ENCODE measurements at places on chromosomes 5 and 9.

DNA sequence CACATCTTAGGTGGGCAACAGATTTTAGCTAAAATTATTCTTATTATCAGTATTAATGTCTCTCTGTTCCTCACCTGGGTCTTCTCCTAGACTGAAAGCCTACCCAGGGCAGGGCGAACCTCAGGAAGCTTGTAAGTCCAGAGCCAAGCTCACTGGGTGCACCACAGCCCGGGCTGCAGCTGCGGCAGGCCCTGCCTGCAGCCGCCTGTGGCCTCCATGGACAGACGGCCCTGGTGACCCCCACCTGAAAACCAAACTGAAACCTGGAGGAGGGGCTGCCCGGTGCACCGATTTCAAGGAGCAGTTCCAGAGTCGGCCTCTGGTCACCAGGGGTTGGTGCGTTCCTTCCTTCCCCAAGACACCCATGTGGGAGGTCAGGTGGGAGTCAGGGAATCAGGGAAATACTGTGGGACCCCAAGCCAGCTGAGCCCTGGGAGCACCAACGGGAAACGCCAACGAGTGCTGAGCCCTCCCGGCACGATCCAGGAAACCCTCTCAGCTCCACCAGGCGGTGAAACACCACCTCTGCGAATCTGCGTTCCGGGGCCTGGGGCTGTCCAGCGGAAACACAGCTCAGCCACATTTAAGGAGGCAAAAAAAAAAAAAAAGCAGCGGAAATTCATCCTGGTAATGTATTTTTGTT, 68.6 kb upstream of the PPP1R26 start:
- DNase-seq = peak; percentile 22

DNA sequence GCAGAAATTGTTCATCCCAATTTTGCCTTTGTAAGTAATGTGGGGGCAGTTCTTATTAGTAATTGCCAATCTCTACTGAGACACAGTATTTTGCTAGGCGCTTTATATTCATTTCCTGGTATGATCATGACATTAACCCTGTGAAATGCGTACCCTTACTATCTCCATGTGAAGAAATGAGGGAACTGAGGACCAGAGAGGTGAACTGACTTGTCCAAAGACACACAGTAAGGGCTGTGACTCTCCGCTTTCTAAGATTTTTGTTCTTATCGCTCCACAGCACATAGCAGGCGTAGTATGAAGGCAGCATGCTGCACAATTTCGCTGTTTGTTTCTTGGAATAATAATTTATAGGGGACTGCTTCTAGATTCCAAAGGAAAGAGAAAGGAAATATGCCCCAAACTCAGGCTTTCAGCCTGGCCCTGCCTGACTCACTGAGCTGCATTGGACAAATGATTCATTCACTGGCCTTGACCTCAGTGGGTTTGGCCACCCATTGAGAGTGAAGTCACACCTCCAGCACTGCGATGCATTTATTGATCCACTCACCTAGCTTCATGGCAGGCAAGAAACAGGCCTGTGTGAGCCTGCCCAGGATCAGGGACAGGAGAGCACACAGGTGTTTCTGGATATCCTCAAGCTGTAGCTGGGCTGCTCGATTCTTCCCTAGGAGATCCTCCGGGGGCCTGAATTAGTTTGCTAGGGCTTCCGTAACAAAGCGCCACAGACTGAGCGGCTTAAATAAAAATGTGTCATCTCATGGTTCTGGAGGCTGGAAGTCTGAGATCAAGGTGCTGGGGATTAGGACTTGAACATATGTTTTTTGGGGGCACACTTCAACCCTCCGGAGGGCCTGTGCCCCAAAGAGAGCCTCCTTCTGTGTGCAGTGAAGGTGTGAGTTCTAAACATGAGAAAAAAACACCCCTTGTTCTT, 7.2 kb upstream of the DUSP1 start:
- no peak for DNase-seq

GRCh38 chr5:120886351-120886860, 422.3 kb downstream of the PRR16 start:
- no peak for DNase-seq

- DNase-seq = no peak
These were observed 673.8 kb downstream of the PRELID2 start for GRCh38 chr5:145161391-145161790.

DNA sequence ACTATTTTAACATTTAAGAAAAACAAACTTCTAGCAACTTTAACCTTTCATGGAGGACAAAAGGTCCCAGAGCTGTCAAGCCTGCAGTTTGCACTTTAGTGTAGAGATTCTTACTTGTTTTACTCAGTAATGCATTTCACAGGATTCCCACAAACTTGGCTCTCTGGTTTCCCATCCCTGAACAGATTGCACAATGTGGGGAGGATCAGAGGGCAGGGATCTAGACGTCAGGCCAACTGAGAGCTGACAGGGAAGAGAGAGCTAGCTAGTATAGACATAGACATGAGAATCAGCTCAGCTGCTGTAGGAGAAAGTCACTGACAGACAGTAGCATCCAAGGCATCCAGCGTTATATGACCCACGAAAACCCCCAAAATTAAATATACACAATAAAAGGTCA, 20.9 kb upstream of the BNIP1 start:
- no peak for DNase-seq

DNA sequence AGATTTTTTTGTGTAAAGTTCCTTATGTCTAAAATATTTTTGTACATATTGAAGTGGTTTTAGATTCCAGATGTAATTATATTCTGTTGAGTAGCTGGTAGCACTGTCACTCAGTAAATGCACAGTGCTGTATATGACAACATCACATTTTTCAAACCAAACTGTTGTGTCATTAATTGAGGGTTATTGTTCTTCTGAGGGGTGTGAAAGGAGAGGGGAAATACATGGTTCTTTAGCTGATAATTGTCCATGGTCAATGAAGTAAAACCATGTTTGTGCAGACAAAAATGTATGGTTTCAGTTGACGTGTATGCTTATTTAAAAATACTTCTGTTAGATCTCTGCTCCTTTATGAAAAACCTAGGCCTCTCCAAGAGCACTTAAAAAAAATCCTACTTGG, 3.3 kb downstream of the ZNF462 start:
- no peak for DNase-seq

GRCh38 chr5:104541141-104541785, 978.7 kb upstream of the NUDT12 start:
- no peak for DNase-seq

DNA sequence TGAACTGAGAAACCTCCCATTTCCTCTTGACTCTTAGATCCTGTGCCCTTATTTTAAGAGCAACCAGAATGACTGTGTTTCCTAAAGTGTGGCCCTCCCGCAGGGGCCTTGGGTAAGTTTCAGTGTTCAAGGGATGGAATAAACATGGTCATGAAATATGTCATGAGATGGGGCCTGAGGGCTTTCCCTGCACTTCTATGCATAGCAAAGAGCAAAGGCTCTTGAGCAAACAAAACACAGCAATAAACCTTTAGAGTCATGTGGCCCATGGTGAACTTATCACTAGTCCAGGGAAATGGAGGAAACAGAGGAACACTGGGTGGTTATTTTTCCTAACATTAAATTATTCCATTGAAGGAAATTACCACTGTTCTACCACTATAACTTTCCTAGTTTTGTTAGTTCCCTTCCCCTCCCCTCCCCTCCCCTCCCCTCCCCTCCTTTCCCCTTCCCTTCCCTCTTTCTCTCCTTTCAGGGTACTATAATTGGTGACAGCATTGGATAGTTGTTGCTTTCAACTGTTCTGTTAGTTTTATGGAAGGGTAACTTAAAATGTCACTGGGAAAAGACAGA, 72.4 kb downstream of the CTSL start:
- DNase-seq = no peak

DNA sequence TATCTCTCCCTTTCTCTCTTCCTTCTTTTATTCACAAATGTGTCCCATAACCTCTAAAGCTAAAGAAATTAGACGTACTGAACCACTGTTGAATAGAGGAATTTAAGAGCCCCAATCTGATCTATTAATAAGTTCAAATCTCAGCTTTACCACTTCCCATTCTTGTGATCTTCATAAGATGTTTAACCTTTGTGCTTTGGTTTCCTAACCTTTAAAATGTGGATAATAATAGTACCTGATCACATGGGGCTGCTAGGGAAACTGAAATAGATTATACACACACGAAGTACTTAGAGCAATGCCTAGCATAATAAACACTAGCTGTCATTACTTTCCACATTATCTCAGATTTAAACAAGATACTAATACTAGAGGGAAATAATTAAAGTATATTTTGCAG, 324.3 kb upstream of the SEMA6A start:
- no peak for DNase-seq

DNA sequence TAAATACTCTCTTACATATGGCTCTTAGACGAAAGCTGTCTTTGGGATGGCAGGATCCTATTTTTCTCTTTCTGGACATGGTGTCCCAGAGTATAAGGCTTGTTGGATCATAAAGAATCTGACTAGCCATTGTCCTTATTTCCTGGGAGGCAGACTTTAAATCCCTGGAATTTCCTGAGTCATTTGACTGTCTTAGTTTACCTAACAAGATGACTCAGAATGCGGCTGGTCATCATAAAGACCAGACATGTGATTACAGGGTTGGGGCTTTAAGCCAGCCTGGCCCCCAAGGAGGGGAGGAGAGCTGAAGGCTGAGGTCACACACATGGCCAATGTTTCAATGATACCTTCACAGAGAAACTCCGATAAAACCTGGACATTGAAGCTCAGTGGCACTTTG, 37.2 kb downstream of the FAM240B start:
- no peak for DNase-seq

DNA sequence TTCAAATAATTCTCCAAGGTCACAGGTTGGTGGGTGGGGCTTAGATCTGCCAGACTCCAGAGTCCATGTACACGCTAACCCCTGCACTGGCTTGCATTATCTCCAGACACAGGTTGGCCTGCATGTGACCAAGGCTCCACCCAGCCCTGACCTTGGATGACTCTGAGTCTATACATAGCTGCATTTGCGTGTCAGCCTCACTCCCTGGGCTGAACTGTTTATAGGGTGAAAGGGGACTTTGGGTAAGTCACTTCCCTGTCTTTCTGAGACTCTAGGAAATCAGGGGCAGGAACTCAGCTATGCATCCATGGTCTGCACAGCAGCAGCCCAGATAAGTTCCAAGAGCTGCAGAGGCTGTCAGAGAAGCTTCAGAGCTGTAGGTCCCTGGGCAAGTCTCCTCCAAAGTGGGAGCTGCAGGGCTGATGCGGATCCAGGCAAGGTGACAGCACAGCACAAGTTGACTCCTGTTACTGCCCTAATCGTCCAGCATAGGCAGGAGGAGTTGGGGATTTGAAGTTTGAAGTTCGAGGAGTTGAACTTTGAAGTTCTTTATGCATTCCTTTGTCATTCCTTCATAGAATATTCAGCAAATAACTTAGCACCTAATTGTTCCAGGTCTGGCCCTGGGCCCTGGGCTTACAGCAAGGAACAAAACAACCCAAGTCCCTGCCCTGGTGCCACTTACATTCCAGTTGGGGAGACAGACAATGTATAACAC, 53.4 kb downstream of the SLC22A5 start:
- DNase-seq = no peak

DNA sequence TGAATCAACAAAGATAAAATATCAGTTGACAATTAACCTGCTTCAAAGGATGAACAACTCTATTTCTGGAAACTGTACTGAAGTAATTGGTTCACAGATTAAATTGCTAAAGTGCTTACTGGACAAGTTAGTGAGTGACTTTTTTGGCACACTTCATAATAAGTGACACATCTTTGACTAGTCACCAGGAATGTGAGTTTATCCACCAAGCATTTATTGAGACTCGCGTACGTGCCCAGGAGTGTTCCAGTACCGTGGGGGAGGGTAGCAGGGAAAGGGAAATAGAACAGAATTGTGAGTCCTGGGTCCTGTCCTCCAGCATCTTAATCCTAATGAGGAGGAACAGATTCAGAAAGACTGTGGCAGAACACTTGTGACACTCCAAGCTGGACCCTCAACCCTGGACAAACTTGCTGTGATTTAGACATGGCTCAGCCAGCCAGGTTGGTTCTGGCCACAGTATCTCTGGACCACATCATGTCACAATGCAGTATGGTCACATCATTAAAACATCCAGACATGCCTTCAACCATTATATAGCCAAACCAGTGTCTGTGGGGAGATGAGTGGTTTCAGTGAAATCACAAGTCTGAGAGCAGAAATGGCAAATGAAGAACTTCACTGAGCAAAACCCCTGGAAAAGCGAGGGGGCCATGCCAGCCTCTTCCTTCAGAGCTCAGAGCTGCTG, 623.1 kb downstream of the BNC2 start:
- DNase-seq = no peak

DNA sequence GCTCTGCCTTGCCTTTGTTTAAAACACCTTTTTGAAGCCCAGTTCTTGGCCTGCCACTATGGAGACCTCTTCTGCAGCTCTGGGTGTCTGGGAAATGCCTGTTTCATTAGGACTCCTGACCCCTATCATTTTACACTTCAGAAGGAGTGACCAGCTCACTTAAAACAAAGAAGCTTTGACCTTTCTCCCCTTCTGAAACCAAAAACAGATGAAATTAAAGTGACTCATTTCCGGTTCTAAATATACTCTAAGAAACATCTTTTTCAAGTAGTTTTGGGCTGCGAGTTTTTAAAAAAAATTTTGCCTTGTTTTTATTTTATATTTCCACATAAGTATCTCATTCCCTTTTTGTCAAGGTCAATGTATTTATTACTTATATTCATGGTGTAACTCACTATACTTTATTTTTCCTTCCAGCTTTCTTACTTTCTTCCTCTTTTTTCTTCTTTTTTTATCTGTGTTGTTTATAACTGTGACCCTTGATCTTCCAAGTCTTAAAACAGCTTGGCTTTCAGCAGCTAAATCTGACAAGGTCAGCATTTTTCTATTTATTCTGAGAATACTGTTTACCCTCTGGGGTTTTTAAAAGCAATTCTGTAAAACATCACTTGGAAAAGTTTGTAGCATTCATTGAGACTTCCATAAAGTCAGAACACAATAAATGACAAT, 672.9 kb downstream of the NR2F1-AS1 start:
- DNase-seq = no peak

DNA sequence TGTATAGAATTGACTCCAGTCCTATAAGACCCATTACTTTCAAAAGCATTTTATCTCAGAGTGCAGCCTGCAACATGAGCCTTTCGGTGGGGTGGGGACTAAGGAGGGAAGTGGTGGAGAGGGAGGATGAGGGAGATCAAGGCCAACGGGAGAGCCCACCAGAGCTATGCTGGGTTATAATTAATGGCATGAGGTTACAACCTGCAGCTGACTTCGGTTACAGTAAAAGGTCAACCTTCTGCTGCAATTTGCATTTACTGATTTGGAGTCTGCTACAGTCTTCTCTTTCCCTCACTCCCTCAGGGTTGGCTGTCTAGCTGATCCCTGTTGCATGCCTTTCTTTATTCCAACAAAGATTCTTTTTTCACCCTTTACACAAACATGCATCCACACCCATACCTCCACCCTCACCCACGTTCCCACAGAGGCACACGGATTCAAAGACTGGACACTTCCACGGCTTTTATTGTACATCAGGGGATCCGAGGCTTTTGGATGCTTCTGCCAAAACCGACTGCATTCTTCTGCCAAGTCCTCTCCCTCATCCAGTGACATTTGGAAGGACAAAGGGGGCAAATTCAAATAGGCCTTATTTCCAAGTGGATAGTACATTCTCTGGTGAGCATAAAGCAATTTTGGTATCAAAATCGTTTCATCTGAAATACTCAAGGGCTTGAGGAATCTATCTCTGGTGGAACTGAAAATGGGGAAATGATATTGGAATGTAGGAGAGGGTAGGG, 381.2 kb downstream of the NFIB start:
- no peak for DNase-seq

- DNase-seq = no peak
These were observed 43.6 kb upstream of the NKX2-5 start for GRCh38 chr5:173278641-173279040.
